ENCODE measurements at places on chromosomes 3 and 15.

DNA sequence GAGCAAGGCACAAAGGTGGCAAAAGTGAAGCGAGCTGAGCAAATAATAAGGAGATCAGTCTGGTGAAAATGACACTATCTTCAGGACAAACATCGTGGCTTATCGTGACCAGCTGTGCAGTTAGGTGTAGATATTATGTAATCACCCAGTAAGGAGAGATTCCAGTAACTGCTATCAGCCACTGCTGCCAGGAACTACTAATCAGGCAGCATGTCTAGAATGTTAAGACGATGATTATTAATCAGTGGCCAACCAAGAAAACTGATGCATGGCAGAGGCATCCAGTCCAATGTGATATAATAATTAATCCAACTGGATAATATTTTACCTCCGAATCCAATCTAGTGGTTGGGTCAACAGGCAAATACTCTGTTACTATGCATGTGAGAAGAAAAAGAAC, 252.7 kb upstream of the ZPLD1 start:
- DNase-seq: no peak

DNA sequence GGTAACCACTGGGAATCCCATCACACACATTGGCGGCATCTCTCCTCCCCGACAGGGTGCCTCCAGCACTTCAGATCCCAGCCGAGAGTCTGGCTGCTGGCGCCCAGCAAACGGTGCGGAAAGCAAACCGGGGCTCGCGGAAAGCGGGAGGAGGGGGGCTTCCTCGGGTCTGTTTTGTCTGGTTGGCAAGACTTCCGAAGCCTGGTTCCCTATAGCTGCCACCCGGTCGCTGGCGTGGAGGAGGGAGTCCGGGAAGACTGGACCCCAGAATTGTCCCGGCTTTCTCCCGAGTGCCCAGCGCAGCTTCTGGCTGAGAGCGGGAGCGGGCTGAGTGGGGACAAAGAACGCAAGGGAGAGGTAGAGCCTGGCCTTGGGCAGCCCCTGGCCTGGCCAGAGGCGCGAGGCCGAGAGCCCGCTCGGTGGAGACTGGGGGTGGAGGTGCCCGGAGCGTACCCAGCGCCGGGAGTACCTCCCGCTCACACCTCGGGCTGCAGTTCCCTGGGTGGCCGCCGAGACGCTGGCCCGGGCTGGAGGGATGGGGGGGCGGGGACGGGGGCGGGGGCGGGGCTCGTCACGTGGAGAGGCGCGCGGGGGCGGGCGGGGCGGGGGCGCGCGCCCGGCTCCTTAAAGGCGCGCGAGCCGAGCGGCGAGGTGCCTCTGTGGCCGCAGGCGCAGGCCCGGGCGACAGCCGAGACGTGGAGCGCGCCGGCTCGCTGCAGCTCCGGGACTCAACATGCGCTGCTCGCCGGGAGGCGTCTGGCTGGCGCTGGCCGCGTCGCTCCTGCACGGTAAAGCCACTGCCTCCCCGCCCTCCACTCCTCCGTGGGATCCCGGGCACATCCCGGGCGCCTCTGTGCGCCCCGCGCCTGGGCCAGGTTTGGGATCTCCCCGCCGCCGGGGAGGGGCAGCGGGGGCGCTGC, at the start of gene CHRNA7:
Gene CHRNA7 (plus strand): TSS at position 654 of the 920 bp plus-strand sequence. CDS start 80 bp downstream, at position 734.
- no peak for DNase-seq

DNA sequence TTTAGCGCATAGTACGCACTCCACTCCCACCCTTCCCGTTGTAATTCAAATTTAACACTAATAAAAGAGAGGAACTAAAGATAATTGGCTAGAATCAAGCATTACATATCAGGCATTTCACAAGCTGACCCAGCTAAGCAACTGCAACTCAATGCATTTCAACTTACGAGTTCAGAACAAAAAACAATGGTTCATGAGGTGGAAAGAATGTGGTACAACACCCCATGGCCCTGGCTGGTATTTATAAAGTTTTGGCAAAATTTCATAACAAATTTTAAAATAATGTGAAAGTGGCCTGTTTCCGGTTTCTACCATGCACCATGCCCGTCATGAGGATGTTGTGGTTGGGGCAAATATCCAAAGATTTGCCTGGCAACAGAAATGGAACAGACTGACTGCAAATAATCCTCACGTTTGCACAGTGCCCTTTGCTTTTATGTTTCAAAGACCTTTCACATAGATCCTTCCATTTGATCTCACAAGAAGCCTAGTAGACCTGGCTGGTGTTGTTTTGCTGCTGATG, 455.3 kb upstream of the NR2F2 start:
- no peak for DNase-seq

- no peak for DNase-seq
These were observed 26.0 kb downstream of the ACSBG1 start for GRCh38 chr15:78208341-78208844.

Data from activated T-cell treated with anti-CD3 and anti-CD28 coated beads for 4 hours (primary cell).